Esophagus muscularis mucosa (tissue), 4 donors: ENCODE measurements at places on chromosomes 1 and 21. TPM values are rescaled to one million over a fixed set of nuclear protein-coding genes. Genes with fewer than 3 reads are reported as not detected.

KANK4 gene
- total RNA-seq, result 0.84 TPM

KCNQ4 gene
- total RNA-seq, result 9.3 TPM

CAMK1G gene
- total RNA-seq, result 0.13 TPM

ELF3 gene
- 0.17 TPM for total RNA-seq

TFAP2E gene
- 0.63 TPM for total RNA-seq

LHX4 gene
- not detected for total RNA-seq

ADCY10 gene
- 0.17 TPM for total RNA-seq

STYXL2 gene
- not detected for total RNA-seq

CATSPER4 gene
- total RNA-seq, result not detected

GRCh38 chr1:229258031-229258756 lies 12.7 kb upstream of the RAB4A start:
- H3K36me3 ChIP-seq, result no peaks in the 10 kb centered on the region
- no peak overlapping the region for H3K4me3 ChIP-seq
- no peak overlapping the region for H3K27ac ChIP-seq
- H3K4me1 ChIP-seq, result peaks cover 14% of the 10 kb centered on the region
- no peaks in the 10 kb centered on the region for H3K27me3 ChIP-seq
- no peak for DNase-seq

DNA sequence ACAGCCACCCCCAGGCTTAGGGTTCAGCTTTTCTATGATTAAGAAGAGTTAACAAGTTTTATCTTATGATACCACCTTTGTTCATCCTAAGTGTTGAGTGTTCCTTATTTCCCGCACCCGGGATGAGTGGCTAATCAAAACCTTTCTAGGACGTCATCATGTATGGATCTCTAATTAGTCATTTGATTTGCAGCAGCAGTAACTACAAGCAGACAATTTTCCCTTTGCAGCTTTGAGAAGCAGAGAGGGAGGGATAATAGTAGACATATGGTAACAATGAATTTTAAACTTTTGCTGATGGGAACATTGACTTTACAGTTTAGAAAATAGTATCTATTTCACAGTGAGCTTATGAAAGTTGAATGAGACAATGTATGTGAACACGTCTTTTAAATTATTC lies 30.8 kb upstream of the SLC35F3 start:
- H3K27ac ChIP-seq, result no peak overlapping the region
- H3K27me3 ChIP-seq, result no peaks in the 10 kb centered on the region
- H3K36me3 ChIP-seq, result no peaks in the 10 kb centered on the region
- H3K4me3 ChIP-seq, result no peak overlapping the region

DNA sequence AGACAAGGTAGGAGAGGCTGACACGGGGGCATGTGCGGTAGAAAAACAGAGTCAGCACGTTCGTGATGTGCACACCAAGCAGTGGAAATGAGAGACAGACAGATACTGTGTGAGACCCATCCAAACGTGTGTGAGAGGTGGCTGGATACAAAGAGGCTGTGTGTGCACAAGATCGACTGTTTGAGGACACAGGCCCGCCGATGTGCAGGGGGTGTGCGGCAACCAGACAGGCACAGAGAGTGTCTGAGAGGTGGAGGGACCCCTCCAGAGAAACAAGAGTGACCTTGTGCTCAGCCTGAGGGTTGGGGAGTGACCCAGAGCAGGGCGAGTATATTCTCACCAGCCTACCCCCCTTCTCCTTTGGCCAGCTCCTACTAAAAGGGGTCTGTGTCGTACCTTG lies 97.8 kb upstream of the IPO9 start:
- no peak overlapping the region for H3K4me3 ChIP-seq
- H3K36me3 ChIP-seq, result no peaks in the 10 kb centered on the region
- H3K27me3 ChIP-seq, result no peaks in the 10 kb centered on the region
- H3K27ac ChIP-seq, result no peak overlapping the region
- DNase-seq, result no peak
- peaks cover 45% of the 10 kb centered on the region for H3K4me1 ChIP-seq

GRCh38 chr1:229578168-229579058 lies 19.9 kb upstream of the ABCB10 start:
- H3K36me3 ChIP-seq, result no peaks in the 10 kb centered on the region
- peak overlapping the region; percentile 58 for H3K27ac ChIP-seq
- no peak overlapping the region for H3K4me3 ChIP-seq
- no peak for DNase-seq
- peaks cover 27% of the 10 kb centered on the region for H3K4me1 ChIP-seq

DNA sequence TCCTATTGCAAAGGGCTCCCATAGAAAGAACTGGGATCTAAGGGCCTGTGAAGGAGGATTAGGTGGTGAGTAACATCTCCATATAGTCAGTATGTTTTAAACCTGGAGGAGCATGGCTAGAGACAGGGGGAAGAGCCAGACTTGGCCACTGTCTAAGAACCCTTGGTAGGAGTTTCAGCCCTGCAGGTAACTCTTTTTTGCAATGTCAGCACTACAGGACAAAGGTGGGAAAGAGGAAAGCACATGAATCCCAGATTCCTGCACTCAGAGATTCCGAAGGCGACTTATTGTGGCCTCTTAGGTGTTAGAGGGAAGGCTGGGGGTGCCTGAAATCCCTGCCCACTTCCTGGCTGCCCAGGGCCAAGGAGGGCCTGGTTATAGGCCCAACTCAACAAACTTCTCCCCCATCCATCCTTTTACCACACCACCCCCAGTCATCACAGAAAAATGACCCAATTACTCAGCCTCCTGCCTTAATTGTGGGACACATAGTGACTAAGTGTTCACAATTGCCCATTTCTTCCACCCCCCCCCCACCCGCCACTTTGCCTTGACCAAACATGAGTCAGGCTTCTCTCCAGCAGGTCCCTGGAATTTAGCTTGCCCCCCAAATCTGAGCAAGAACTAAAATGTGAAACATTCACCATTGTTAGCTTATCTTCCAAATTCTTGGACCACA lies 1.9 kb upstream of the NTNG1 start:
- no peaks in the 10 kb centered on the region for H3K36me3 ChIP-seq
- H3K4me1 ChIP-seq, result peaks cover 31% of the 10 kb centered on the region
- DNase-seq, result no peak
- H3K4me3 ChIP-seq, result no peak overlapping the region

GRCh38 chr1:185964946-185965345 lies 230.8 kb downstream of the HMCN1 start:
- H3K4me3 ChIP-seq, result no peak overlapping the region
- no peaks in the 10 kb centered on the region for H3K27me3 ChIP-seq
- H3K36me3 ChIP-seq, result no peaks in the 10 kb centered on the region
- no peak for DNase-seq
- H3K27ac ChIP-seq, result peak overlapping the region; percentile 68
- peaks cover 75% of the 10 kb centered on the region for H3K4me1 ChIP-seq

GRCh38 chr1:78619803-78620579 lies at the start of gene IFI44L:
TSS of gene IFI44L (plus strand) at chr1:78620448. CDS start at chr1:78627916, 7,468 bp downstream.
- H3K4me1 ChIP-seq, result peaks cover 34% of the 10 kb centered on the region
- no peaks in the 10 kb centered on the region for H3K36me3 ChIP-seq
- H3K27me3 ChIP-seq, result no peaks in the 10 kb centered on the region
- H3K4me3 ChIP-seq, result peak within 1 kb of the TSS; percentile 47
- DNase-seq, result no peak

GRCh38 chr1:163085904-163086268 lies 16.7 kb downstream of the RGS4 start:
- H3K36me3 ChIP-seq, result no peaks in the 10 kb centered on the region
- H3K27ac ChIP-seq, result peak overlapping the region; percentile 56
- no peak overlapping the region for H3K4me3 ChIP-seq
- H3K4me1 ChIP-seq, result peaks cover 24% of the 10 kb centered on the region

GRCh38 chr1:181016563-181016962 lies 6.1 kb downstream of the STX6 start:
- no peaks in the 10 kb centered on the region for H3K36me3 ChIP-seq
- no peaks in the 10 kb centered on the region for H3K27me3 ChIP-seq
- peaks cover 65% of the 10 kb centered on the region for H3K4me1 ChIP-seq
- no peak overlapping the region for H3K27ac ChIP-seq
- DNase-seq, result no peak

GRCh38 chr1:115839029-115839678 lies 1.8 kb downstream of the NHLH2 start:
- no peak overlapping the region for H3K27ac ChIP-seq
- peaks cover 23% of the 10 kb centered on the region for H3K27me3 ChIP-seq
- DNase-seq, result no peak
- H3K4me1 ChIP-seq, result peaks cover 28% of the 10 kb centered on the region

GRCh38 chr1:178254433-178254832 lies 160.5 kb downstream of the RASAL2 start:
- H3K36me3 ChIP-seq, result no peaks in the 10 kb centered on the region
- H3K4me3 ChIP-seq, result no peak overlapping the region

DNA sequence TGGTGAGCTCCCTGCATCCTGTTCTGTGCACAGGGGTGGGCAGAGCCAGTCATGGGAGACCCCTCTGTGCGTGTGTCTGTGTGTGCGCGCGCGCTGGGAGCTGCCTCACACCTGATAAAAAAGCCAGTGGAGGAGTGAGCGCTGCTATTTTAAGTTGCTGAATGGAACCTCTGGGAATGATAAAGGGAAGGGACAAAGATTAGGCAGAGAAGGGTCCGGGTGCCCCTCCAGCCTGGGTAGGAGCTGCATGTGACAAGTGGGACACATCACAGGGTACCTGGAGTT lies 847 bp downstream of the ADORA1 start:
- H3K27ac ChIP-seq, result peak overlapping the region; percentile 31
- H3K27me3 ChIP-seq, result no peaks in the 10 kb centered on the region
- peak overlapping the region; percentile 47 for H3K4me3 ChIP-seq
- no peaks in the 10 kb centered on the region for H3K36me3 ChIP-seq

DNA sequence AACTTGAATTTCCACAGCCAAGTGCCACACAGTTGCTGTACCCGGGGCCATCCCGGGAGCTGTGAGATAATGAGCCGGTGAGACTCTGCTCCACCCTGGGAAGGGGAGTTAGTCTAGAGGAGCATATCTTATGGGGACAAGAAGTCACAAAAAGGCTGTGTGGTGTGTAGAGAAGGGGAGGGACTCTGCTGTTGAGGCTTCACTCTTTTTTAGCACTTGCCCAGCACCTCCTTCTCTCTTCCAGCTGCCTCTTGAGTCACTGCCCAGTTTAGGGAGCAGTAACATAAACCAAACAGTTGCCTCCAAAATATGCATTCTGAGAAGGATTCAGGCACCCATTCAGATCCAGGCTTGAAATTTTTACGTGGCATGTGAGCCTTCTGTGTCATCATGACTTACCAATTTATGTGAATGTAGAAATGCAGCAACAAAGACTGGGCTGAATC lies 744 bp upstream of the WDR26 start:
- H3K27me3 ChIP-seq, result no peaks in the 10 kb centered on the region
- H3K4me1 ChIP-seq, result peaks cover 47% of the 10 kb centered on the region
- peaks cover 8% of the 10 kb centered on the region for H3K36me3 ChIP-seq
- DNase-seq, result no peak

DNA sequence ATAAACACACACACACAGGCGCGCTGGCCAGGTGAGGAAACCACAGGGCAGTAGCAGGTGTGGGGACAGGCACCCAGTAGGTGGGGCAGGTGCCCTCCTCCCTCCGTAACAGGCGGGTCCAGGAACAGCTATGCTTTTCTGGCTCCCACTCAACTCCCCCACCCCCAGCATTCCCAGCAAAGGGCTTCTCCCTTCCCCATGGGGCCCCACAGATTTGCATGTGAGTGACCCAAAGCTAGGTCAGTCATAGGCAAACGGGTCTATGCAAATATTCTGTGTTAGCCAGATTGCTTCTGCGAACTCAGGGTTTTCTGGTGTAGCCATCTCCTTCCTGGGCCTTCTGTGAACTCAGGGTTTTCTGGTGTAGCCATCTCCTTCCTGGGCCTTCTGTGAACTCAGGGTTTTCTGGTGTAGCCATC lies 114.2 kb downstream of the SIK1 start:
- H3K27me3 ChIP-seq, result no peaks in the 10 kb centered on the region
- H3K4me3 ChIP-seq, result no peak overlapping the region
- no peaks in the 10 kb centered on the region for H3K36me3 ChIP-seq
- H3K27ac ChIP-seq, result no peak overlapping the region
- no peaks in the 10 kb centered on the region for H3K4me1 ChIP-seq
- DNase-seq, result no peak

DNA sequence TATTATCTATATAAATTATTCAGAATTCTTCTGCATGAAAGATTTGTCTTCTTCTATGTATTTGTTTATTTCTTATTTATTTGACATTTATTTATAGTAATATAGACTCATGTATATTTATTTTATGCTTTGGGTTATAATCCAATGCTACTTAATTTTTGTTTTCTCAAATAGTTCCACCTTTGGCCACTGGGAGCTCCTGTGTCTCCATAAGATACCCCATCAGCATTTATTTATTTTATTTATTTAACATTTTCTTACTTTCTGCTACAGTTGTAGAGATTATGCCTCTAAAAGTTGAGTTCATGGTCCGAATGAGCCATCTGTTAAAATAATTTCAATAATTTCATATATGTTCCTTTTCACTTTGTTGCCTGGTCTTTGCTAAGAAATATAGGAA lies 289.4 kb downstream of the ADGRL2 start:
- no peak for DNase-seq
- H3K27me3 ChIP-seq, result no peaks in the 10 kb centered on the region
- H3K4me1 ChIP-seq, result no peaks in the 10 kb centered on the region
- H3K36me3 ChIP-seq, result no peaks in the 10 kb centered on the region

DNA sequence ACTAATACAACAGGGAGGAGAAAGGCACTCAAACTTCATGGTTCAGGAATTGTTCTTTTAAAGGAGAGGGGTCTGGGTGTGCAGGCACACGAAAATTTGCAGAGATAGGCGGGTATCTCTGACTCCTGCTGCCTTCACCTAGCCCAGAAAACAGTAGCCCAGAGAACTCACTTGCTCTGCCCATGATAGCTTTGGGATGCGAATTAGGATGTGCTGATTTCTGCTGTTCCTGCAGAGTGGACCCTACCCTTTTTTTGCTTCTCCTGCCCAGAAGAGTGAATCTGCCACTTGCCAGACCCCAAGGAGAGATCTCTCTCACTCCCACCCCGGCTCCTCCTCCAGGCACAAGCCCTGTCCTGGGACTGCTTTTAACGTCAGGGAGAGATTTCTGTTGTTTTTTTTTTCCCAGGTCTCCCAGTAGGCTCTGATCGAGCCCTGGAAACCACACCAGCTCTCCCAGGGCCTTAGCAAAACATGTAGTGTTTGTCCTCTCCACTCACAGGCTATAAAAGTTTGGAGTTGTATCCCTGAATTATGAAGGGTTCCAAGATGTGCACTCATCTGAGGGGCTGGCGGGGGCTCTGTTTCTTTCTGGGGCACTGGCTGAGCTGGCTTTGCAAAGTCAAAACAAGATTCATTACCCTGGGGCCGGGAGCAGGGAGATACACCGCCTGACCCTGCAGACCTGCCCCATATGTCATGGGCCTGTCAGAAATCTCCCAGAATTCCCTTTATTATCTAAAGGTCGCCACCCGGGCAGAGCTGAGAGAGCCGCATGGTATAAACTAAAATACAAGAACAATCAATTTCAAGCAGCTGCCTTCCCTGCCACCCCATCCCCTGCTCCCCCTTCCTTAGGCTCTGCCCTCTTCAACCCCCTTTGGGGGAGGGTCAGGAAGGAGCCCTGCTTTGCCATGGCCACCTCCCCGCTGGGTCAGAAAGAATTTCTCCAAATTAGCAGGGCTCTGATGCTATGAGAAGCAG lies 17.9 kb downstream of the PLXNA2 start:
- DNase-seq, result no peak
- no peaks in the 10 kb centered on the region for H3K36me3 ChIP-seq
- H3K4me3 ChIP-seq, result no peak overlapping the region
- H3K27ac ChIP-seq, result peak overlapping the region; percentile 94
